ENCODE measurements at places on chromosomes 1 and 21.
A peak's percentile ranks its signal among the peaks of the same experiment; 100 is the strongest.

- DNase-seq, result no peak
These were observed 58.5 kb downstream of the FGGY start for GRCh38 chr1:59355361-59355760.

GRCh38 chr1:75198761-75199160, 64.6 kb downstream of the LHX8 start:
- no peak for DNase-seq

DNA sequence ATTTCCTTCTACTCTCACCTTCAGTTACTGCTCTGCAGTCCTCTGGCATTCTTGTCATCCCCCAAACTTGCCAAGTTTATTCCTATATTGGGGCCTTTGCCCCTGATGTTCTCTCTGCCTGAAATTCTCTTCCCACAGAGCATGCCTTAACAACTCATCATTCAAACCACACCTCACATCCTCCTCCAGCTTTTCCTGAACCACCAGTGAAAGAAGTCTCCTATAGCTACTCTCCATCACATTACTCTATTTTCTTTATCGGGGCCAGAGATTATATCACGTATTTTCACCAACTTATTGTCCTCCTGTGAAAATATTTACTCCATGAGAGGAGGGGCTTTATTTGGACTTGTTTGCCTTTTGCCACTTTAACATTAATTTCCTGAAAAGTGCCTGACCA, 32.1 kb downstream of the EXTL2 start:
- DNase-seq, result peak; percentile 61

GRCh38 chr1:64092851-64093371, 110.5 kb upstream of the UBE2U start:
- no peak for DNase-seq

DNA sequence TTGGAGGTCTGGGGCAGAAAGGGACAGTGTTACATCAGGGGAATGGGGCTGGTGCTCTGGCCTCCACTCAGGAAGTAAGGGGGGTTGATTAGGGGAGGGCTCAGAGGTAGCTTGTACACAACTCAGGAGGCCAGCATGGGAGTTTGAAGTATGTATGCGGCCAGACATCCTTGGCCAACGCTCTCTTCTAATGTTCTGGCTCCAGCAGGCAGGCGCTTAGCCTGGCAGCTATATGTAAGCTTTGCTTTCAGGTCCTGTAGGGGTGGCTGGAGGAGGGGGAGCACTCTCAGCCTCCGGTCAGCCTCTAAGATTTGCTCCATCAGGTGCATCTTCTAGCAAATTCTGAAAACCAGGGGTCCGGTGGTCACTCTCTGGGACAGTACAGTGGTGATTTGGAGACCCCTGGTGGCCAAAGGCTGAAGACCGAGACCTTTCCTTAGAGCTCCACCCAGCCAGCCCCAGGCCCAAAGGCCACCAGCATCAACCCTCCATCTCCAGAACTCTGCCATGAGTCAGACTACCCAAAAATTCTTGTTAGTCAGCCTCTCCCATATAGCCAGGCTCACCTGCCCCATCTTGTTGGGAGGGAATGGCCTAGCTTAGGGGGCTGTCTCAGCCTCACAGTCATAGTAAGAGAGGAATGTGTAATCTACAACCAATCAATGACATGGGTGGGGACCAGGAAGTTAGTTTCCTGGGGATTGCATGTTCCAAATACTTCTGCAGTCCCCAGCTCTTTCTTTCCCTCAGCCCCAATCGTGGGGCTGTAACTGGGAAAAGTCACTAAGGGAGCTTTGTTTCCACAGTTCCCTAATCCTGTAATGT, 9.7 kb upstream of the COL8A2 start:
- DNase-seq, result peak; percentile 34

DNA sequence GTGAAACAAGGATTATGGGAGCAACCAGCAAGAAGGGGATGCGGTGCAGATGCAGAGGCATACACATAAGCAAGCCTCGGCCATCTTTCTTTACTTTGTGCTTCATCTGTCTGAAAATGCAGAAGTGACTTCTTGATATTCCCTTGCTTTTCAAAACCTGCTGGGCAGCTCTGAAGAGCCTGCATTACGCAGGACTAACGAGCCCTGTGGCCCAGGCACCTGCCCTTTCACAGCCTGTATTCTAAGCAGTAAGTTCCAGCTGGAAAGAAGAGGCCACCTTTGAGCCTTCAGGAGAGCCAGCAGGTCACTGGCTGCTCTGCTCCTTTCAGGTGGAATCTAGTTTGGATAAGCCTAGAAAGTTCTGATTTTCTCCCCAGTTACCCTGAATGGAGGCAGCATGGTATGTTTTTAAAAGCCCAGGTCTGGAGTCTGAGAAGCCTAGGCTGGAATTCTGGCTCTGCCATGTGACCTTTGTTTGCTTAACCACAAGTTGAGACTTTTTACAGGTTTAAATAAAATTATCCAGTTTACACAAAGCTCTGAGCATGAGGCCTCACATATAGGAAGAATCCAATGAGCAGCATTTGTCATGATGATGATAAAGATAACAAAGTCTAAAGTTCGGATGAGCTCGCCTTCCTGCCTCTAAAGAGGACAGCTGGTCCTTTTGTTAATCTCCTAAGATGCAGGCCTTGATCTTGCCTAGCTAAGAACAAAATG, 122.9 kb downstream of the UBR4 start:
- DNase-seq, result peak; percentile 40

- DNase-seq, result no peak
These were observed 16.5 kb downstream of the TBX19 start for GRCh38 chr1:168297019-168297730.
